ACHN (cell line): ENCODE measurements at places on chromosomes 3 and 15.

- DNase-seq, result no peak
Measured at GRCh38 chr15:52288051-52288942, 7.3 kb downstream of the MYO5C start.

- no peak for DNase-seq
Measured at GRCh38 chr15:60076045-60076444, 71.9 kb downstream of the FOXB1 start.

DNA sequence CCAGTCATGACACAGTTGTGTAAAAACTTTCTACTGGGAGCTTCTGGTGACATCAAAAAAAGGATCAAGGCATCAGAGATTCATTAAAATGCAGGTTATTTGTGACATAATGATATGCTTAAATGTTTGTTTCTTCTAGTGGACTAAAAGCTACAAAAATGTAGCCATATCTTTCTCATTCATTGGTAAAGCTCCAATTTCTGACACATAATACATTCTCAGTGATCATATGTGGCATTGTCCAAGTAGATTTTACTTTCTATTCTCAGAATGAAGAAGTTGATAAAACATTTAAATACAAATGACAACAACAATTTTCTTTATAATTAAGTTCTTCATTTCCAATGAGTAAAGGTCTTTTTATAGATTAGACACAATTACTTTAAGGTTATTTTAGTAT lies 71.0 kb upstream of the ARHGEF26 start:
- DNase-seq, result no peak

DNA sequence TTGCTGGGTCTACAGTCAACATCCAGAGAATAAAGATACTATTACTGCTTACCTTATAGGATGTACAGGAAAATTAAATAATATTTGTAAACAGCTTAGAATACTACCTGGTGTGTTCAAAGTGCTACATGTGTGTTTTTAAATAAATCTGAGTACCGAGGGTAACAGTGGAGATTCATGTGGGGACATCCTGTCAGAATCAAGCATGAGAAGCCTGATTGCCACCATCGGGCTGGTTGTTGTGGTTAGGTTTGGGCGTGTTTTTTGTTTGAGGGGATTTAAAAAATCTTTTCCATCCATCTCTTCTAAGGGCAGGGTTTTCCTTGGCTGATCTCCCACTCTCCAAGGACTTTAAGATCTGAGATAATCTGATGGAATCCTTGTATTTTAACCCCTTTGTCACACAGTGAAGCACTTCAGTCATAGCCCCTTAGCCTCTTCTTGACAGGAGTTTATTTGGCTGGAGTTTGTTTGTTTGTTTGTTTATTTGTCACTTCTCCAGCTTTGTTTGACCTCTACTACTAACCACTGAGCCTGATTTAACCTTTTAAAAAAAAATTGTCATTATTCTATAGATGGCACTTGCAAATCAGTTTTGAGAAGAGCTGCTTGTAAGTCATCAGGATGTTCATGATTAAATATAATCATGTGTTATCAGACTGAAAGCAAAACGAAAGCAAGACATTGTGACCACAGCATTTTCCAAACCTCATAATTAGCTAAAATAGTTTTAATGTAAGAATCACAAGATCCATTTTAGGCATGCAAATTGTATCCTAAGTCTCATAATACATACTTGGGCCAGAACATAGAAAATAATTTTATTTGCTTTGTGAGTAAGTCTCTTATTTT lies 72.8 kb upstream of the RARB start:
- no peak for DNase-seq

GRCh38 chr15:59738676-59739075 lies 49.6 kb upstream of the BNIP2 start:
- DNase-seq, result no peak
